Karpas-422 (cell line): ENCODE measurements at places on chromosomes 16 and 17.
A peak's percentile ranks its signal among the peaks of the same experiment; 100 is the strongest.

DNA sequence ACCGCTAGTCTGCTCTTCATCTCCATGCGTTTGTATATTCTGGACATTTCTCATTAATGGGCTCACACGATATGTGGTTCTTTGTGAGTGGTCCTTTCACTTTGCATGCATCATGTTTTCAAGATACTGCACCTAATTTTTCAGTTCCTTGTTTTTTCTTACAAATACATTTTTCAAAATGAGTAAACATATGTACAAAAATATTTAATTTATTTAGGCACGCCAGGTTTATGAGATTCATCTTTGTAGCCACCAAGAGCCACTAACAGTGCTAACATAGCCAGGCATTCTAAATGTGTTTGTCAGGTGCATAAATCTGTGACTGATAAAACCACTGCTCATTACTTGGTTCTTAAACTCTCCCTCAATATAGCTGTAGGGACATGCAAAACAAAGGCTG lies 375.3 kb downstream of the WWOX start:
- DNase-seq = no peak

GRCh38 chr17:83175822-83176622 lies 96.6 kb downstream of the METRNL start:
- DNase-seq = no peak

- peak; percentile 90 for DNase-seq
Measured at GRCh38 chr17:57747221-57748017, 2.3 kb upstream of the CCDC182 start.

DNA sequence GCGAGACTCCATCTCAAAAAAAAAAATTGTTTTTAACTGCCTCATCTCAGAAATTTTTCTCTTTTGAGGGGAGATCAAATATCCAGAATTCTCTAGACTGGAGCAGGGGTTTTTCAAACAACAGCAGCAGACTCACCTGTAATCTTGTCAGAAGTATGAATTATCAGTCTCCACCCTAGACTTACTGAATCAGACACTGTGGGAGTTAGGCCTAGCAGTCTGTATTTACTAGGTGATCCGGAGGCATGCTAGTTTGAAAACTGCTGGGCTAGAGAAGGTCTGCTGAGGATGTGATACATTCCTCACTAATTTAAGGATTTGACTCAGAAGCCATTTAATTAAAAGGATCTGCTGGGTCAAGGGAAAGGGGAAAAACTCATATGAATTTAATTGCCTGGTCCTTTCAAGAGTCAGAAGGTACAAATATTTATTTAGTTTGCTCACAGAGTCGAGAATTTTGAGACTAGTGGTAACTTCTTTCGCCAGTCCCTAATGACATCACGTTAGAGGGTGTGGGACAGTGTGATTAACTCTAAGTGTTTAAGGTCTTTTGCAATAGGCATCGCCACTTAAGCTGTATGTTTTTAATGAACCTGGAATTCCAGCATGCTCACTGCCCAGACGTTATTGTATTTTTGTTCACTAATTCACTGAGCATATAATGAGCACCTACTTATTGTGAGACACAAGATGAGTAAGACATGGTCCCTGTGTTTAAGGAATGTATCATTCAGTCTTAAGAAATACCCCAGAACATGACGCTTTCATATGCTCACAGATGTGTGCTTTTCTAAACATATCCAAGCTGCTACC lies 14.2 kb downstream of the ATP6V0A1 start:
- DNase-seq = no peak

DNA sequence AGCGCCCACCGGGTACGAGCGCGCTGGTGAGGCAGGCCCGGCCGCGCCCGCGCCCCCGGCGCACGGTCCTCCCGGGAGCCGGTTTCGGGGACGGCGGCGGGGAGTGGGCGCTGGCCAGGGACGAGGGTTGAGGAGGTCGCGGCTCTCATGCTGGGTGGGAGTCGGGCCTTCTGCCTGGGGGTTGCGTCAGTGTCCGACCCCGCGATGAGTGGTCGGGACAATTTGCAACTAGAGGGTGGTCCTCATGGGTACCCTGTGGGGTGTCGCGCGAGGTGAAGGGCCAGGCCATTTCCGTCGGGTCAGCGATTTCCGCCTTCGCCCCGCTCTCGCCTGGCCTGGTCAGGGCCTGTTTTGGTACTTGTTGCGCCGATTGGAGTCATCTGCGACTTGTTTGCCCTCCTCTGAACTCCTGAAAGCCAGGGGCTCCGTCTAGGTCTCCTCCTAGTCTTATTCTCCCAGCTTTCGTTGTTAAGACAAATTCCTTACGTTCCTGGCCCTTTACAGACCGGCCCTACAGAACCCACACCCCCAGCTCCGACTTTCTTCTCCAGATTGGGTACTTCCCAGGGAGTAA lies 14.9 kb downstream of the NAA60 start:
- DNase-seq = peak; percentile 54

GRCh38 chr17:58808609-58809563 lies 53.2 kb downstream of the PPM1E start:
- DNase-seq = no peak

DNA sequence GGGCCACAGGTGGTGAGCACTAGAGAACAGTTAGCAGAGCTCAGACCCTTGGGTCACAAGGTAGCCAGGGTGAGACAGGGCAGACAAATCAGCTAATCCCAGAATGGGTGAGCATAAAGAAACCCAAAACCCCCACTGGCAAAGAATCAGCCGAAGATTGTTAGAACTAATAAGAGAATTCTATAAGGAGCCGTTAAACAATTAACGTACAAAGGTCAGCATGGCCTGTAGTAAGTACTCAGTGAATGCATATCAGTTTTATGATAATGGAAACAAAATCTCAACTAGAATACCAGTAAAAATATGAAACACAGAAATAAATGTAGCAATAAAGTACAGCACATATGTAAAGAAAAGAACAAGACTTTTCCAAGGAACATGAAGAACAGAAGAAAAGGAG lies 168.6 kb downstream of the NTN1 start:
- no peak for DNase-seq

GRCh38 chr17:5210614-5211252 lies 19.1 kb upstream of the ZNF594 start:
- DNase-seq = no peak

- peak; percentile 54 for DNase-seq
Measured at GRCh38 chr17:66302761-66303626, 581 bp downstream of the PRKCA start.

- DNase-seq = peak; percentile 61
Measured at GRCh38 chr16:89658221-89658879, 714 bp downstream of the SPATA33 start.

DNA sequence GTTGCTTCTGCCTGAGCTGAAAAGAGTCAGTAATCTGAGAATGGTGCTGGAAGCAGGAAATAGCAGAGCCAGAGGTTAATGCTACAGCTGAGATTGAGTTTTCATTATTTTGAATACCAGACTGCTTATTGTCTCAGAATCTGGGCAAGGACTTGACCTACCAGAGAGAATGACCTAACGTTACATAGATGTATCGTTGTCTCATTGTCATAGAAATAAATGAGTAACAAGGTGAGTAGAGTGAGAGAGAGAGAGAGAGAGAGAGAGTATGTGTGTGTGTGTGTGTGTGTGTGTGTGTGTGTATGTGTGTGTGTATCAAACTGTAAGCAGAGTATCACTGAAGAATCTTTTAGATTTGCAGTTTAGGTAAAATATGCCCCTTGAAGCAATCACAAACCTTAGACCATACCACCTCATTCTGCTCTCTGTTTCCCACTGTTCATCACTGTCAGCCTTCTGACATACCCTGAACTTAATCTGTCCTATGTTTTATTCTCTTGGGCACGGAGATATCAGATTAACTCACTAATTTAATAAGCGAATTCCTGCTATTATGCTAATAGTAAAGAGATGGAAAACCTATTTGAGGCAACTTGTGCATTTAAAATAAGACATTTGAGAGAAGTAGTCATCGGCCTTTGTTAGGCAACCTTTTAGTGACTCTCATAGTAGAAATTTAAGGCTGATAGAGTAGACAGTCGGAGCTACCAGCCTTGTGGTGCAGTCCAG lies 87.8 kb downstream of the CYB561 start:
- DNase-seq = no peak

DNA sequence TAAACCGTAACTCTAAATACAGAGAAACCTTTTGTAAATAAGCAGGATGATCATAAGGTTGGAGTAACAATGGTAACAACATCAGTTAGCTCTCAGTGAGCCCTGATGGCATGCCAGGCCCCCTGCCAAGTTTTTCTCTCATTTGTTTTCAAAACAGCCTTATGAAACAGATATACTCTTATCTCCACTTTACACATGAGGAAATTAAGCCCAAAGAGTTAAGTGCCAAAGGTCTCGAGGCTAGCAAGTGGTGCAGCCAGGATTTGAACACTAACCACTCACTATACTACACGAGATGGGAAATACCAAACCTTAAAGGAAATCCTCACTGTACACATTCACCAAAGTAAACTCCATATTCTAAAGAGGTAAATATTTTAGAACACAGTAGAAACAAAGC lies 15.0 kb downstream of the USP31 start:
- DNase-seq = no peak

DNA sequence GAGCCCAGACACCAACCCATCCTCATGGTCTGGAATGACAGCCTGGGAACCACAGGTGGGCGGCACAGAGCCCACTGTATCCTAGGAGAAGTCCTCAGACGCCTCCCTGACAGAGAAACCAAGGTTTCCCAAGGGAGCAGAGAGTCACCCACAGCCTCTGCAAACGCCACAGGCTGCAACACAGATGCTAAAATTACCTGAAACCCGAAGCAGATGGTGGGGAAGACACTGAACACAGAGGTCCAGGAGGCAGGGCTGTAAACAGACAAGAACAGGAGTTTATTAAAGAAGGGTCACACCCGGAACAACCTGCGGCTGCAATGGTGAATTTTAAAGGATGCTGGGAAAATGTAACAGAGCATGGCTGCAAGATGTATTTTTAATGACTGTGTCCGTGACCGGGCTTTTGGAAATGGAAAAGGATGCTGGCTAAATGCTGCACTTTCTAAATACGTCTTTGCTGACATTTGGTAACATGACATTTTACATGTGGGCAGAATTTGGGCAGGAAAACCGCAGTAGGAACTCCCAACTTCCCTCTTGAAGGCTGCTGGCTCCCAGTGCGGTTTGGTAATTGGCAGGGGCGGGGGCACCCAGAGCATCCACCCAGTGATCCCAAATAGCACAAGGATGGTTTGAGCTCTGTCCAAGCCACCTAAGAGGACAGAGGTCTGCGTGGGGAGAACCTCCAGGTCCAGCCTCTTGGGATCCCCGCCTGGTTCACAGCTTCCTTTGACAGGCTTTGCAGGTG lies 13.1 kb downstream of the SLC38A8 start:
- no peak for DNase-seq

- DNase-seq = no peak
Measured at GRCh38 chr17:74759941-74760340, 11.5 kb downstream of the NHERF1 start.

- DNase-seq = no peak
Measured at GRCh38 chr16:55297910-55298479, 26.0 kb upstream of the IRX6 start.

- peak; percentile 45 for DNase-seq
Measured at GRCh38 chr16:27906883-27907282, 156.6 kb downstream of the GSG1L start.

DNA sequence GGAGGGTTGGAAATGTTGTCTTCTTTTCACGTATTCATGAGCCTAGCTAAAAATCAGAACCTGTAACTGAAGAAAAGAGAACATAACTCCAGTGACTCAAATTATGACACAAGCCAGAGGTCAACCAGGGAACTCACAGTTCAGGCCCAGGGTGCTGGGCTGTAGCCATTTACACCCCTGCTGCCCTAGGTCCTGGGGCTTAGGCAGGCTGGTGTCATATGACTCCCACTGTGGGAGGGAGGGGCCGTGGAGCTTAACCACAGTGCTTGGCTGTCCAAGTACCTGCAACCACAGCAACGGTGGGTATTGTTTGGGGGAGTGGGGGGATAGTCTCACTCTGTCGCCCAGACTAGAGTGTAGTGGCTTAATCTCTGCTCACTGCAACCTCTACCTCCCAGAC lies 71.1 kb upstream of the AMZ2 start:
- no peak for DNase-seq

GRCh38 chr16:50778284-50779163 lies 36.6 kb downstream of the CYLD start:
- DNase-seq = no peak

- no peak for DNase-seq
Measured at GRCh38 chr17:236641-237405, 55.4 kb upstream of the DOC2B start.

DNA sequence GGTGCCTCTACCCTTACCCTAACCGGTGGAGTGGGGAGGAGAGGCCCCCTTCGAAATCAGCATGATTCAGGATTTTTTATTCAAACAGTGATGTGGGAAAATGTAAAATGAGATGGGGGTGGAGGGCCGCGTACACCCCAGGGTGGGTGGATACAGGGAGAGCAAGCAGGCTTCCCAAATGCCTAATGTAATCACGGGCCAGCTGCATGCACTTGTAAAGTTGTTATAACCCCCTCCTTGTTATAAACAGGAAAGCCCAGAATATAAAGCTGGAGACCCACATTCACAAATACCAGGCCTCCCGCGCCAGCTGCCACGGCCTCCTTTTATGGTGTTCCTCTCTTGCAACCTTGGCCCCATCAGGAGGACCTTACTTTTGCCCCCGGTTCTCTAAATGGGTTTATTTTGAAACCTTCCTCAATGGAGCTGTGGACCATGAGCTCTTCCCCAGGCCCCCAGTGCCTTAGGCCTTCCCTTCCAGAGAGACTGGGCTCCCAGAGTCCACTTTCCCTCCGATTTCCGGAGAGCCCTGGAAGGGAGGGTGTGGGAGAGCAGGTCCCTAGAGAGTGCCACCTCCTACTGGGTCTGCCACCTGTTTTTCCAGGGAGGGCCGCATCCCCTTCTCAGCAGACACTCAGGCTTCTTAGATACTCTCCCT lies 906 bp upstream of the FOXL1 start:
- no peak for DNase-seq

- DNase-seq = no peak
Measured at GRCh38 chr16:873889-874288, 73.4 kb upstream of the GNG13 start.

GRCh38 chr16:53024045-53024444 lies 28.7 kb downstream of the CHD9NB start:
- DNase-seq = no peak

- no peak for DNase-seq
Measured at GRCh38 chr16:75502916-75503605, 7.8 kb upstream of the CHST6 start.

DNA sequence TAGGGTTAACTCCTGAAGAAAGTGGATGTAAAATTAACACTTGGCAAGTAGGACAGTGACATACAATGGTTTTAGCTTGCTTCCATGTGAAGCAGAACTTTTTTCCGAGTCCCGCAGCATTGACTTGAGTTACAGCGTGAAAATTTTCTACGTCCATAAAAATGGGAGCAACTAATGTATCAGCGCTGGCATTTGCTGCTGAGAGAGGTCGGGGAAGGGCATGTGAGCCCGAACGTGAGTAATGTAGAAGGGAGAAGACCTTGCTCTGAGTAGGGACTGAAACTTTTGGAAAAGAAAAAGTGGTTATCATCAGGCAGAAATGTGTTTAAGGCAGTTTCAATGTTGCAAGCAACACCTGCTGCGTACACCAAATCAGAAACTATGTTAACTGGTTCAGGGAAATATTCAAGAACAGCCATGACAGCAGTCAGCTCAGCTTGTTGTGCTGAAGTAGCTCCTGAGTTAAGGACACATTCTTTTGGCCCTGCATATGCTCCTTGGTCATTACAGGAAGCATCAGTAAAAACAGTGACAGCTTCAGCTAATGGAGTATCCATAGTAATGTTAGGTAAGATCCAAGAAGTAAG lies 70.9 kb upstream of the ARL4D start:
- no peak for DNase-seq
